SK-N-SH (cell line): ENCODE measurements at places on chromosomes 5 and 9.

DNA sequence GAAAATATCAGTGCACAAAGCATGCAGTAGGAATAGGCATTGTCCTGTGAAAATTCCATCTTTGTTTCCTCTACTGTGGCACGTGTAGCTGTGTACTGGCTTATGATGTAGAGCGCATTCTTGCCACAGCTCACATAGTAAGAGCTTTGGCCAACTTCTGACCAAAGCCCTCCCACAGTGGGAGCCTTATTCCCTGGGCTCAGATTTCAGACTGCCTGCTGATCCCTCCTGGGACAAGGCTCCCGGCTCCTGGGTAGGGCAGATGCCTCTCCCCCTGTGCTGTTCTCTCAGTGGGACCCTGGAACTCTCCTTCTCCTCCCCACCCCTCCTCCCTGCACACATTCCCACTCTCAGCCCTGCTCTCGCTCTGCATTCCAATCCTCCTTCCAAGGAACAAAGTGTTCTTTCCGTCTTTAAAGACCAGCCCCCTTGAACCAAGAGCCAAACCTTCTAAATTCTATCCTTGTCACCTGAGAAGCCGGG lies 17.5 kb downstream of the LCP2 start:
- no peak for DNase-seq
- H3K4me3 ChIP-seq: no peak overlapping the region

- H3K27me3 ChIP-seq: no peaks in the 10 kb centered on the region
- peaks cover 24% of the 10 kb centered on the region for H3K4me1 ChIP-seq
- H3K27ac ChIP-seq: peak within 1 kb of the TSS; percentile 82
- H3K4me3 ChIP-seq: peak within 1 kb of the TSS; percentile 61
Measured at GRCh38 chr9:35489313-35490154, at the start of gene RUSC2. TSS of gene RUSC2 (plus strand) at chr9:35490111. CDS start at chr9:35546522, 56,411 bp downstream.

DNA sequence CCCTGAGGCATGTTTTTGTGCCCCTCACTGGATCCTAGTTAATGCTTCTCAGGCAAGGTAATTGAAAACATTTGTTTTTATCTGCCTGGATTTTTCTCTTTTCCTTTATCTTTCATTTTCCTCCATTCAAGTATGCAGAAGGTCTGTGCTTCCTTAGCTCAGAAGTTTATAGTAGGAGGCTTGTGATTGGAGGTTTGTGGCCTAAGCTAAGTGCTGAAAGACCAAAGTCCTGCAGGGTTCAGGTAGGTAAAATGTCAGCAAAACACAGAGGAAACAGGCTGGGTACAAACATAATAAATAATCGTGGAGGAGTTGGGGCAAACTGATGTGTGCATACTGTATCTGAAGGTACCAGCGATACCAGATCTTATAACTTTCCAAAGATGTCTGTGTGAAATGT lies 230.9 kb upstream of the KLF4 start:
- no peaks in the 10 kb centered on the region for H3K36me3 ChIP-seq
- no peaks in the 10 kb centered on the region for H3K4me1 ChIP-seq
- H3K27me3 ChIP-seq: peaks cover 6% of the 10 kb centered on the region; the same call in 1 of the 2 replicates
- no peak overlapping the region for H3K27ac ChIP-seq
- DNase-seq: no peak

DNA sequence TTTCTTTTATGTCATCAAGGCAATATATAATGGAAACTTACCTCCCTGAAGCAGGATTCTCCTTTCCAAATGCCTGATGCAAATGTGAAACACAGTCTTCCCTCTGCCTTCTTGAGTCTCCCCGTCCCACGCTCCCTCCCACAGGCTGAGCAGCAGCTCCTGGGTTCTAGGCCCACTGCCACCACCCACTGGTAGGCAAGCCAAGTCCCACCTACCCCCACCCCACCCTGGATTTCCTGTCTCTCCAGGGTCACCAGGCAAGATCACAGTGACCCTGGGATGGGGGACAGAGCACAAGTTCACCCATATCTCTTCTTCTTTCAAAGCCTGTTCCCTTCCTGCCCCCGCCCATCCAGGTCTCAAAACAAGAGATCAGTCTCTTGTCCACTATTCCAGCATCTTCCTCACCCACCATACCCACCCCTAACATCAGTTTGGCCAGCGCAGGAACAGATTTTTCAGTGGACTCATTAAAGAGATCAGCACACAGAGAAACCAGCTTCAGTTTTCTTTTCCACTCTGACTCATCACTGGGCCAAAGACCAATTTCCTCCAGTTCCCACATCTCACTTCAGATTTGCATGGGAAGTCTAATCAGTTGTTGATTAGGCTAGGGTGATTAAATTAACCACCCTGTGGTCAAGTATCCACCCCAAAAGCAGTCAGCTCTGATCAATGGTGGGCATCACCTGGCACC lies 151.5 kb downstream of the ACTL7B start:
- DNase-seq: no peak
- no peaks in the 10 kb centered on the region for H3K36me3 ChIP-seq
- no peaks in the 10 kb centered on the region; the same call in 1 of the 2 replicates for H3K27me3 ChIP-seq
- H3K27ac ChIP-seq: no peak overlapping the region
- H3K4me3 ChIP-seq: no peak overlapping the region
- H3K4me1 ChIP-seq: no peaks in the 10 kb centered on the region

DNA sequence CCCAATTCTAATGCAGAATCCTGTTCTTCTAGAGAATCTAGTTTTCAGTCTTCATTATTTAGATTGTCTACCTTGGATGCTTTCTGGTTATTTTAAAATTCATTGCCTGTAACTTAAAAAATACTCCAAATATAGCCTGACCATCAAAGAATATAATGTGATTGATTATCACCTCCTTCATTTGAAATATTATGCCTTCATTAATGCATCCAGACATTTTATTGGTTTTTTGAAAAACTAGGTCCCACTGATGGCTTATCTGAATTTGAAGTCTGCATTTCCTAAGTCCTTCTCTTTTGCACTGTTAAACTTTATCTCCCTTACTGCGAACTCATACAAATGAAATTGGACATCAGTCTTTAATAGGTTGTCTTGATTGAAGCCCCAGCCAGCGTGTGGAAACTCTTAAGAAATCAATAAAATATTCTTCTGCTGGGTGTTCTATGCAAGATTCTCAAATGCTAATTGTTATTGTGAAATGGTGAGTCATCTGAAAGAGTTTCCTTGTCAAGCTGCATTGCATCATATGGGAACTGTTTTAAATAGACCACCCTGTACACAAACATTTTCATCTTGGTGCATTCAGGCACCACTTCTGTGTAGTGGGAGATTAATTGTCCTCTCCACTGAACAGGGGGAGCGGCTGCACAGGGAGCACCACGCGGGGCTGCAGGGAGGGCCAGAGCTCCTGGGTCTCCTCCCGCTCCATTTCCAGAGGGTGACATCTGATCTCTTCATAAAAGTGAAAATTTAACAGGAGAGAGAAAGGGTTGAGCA lies 92.3 kb upstream of the FANCC start:
- no peaks in the 10 kb centered on the region for H3K27me3 ChIP-seq
- peaks cover 6% of the 10 kb centered on the region; the same call in 1 of the 2 replicates for H3K4me1 ChIP-seq
- H3K27ac ChIP-seq: no peak overlapping the region
- no peaks in the 10 kb centered on the region for H3K36me3 ChIP-seq
- DNase-seq: no peak
- no peak overlapping the region for H3K4me3 ChIP-seq

DNA sequence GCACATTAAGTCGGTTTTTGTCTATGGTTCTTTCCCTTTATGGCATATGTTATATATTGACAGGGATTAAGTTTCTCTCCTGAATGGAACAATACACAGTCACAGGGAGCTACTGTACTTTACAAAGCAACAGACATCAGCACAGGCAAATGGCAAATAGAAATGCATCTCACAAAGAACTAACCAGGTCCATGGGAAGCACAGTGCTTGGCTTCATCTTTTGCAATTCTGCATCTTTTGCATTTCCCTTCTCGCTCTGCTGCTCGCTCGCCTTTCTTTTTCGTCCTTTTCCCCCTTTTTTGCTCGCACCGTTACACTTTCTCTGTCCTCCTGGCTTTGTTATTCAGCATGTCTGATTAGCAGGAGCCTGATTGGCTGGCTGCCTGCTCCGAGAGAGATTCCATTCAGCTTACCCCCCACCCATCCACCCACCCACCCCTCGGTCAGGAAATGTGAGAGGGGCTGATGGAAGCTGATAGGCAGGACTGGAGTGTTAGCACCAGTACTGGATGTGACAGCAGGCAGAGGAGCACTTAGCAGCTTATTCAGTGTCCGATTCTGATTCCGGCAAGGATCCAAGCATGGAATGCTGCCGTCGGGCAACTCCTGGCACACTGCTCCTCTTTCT lies at the start of gene ADAMTSL1:
ADAMTSL1 (plus strand) TSS at position 502 of the 628 bp plus-strand sequence; CDS start at position 582, 80 bp downstream.
- peak within 1 kb of the TSS; percentile 91 for H3K27ac ChIP-seq
- H3K4me3 ChIP-seq: peak within 1 kb of the TSS; percentile 81
- H3K4me1 ChIP-seq: peaks cover 1% of the 10 kb centered on the region; the same call in 1 of the 2 replicates
- H3K27me3 ChIP-seq: no peaks in the 10 kb centered on the region

GRCh38 chr5:30752015-30752414 lies 441.5 kb upstream of the CDH6 start:
- no peaks in the 10 kb centered on the region for H3K27me3 ChIP-seq
- no peak overlapping the region for H3K27ac ChIP-seq
- no peak for DNase-seq
- H3K4me1 ChIP-seq: no peaks in the 10 kb centered on the region
- no peaks in the 10 kb centered on the region for H3K36me3 ChIP-seq
- no peak overlapping the region for H3K4me3 ChIP-seq

- peaks cover 13% of the 10 kb centered on the region for H3K4me1 ChIP-seq
- H3K27me3 ChIP-seq: no peaks in the 10 kb centered on the region
- no peak overlapping the region for H3K4me3 ChIP-seq
- no peak overlapping the region for H3K27ac ChIP-seq
Measured at GRCh38 chr9:27470291-27470856, 53.7 kb upstream of the IFNK start.

DNA sequence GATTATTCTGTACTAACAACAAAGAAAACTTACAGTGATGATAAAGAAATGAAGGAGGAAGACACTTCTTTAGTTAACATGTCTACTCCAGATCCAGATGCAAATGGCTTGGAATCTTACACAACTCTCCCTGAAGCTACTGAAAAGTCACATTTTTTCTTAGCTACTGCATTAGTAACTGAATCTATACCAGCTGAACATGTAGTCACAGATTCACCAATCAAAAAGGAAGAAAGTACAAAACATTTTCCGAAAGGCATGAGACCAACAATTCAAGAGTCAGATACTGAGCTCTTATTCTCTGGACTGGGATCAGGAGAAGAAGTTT lies 67.9 kb downstream of the VCAN start:
- H3K27ac ChIP-seq: no peak overlapping the region
- no peak for DNase-seq

GRCh38 chr9:114288193-114289091 lies 34.5 kb upstream of the ORM1 start:
- peaks cover 31% of the 10 kb centered on the region; the same call in 1 of the 2 replicates for H3K4me1 ChIP-seq
- H3K4me3 ChIP-seq: no peak overlapping the region
- DNase-seq: no peak
- H3K36me3 ChIP-seq: peaks cover 2% of the 10 kb centered on the region; the same call in 1 of the 2 replicates
- H3K27me3 ChIP-seq: no peaks in the 10 kb centered on the region

DNA sequence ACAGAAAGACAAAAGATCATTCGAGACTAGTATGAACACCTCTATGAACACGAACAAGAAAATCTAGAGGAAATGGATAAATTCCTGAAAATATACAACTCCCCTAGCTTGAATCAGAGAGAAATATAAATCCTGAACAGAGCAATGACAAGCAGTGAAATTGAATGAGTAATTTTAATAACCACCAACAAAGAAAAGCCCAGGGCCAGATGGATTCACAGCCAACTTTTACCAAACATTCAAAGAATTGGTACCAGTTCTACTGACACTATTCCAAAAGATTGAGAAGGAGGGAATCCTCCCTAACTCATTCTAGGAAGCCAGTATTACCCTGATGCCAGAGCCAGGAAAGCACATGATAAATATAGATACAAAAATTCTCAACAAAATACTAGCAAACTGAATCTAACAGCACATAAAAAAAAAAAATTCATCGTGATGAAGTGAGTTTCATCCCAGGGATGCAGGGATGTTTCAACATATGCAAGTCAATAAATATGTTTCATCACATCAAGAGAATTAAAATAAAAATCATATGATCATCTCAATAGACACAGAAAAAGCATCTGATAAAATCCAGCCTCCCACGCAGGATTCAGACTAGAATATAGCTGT lies 25.2 kb upstream of the PTGER4 start:
- no peak overlapping the region for H3K4me3 ChIP-seq
- no peaks in the 10 kb centered on the region for H3K4me1 ChIP-seq
- no peak overlapping the region for H3K27ac ChIP-seq
- H3K36me3 ChIP-seq: no peaks in the 10 kb centered on the region
- DNase-seq: no peak
- peaks cover 5% of the 10 kb centered on the region; the same call in 1 of the 2 replicates for H3K27me3 ChIP-seq

GRCh38 chr9:109224751-109225150 lies 57.7 kb upstream of the FRRS1L start:
- no peak for DNase-seq
- H3K4me3 ChIP-seq: no peak overlapping the region
- H3K36me3 ChIP-seq: no peaks in the 10 kb centered on the region
- no peaks in the 10 kb centered on the region for H3K4me1 ChIP-seq
- no peak overlapping the region for H3K27ac ChIP-seq

GRCh38 chr5:133487093-133487492 lies 125.2 kb downstream of the FSTL4 start:
- no peaks in the 10 kb centered on the region for H3K27me3 ChIP-seq
- no peaks in the 10 kb centered on the region for H3K4me1 ChIP-seq
- H3K36me3 ChIP-seq: no peaks in the 10 kb centered on the region

DNA sequence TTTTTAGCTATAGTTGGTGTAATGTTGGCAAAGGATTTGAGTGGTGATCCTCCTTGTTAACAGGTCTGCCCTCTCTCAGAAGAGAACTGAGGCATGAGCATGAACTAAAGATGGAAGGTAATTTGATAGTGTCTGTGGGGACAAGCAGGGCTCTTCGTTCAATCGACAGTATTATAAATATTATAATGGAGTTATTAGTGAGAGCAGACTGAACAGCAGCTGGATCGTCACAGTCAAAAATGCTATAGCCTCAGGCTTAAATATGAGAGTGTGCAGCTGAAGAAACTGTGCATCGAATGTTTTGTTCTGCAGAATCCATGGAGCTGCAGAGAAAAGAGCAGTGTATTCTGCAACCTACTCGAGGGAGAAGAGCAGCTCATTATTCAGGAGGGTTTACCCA lies 757.3 kb downstream of the DNAH5 start:
- H3K4me1 ChIP-seq: no peaks in the 10 kb centered on the region
- no peaks in the 10 kb centered on the region for H3K36me3 ChIP-seq

DNA sequence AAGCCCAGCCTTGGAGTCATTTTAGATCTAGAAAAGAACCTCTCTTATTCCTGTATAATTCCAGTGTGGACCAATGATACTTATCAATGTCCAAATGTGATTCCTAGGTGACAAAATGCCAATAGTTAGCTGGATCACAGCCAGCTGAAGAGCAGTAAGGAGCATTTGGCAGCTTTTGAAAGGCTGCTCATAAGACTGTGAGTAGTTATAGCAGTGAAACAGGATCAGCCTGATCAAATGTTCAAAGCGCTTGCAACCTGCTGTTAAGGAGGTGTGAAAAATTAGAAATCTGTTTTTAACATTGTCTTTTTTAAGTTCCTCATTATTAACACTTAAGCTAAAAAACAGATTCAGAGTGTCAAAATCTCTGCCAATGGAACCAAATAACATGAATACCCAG lies 85.1 kb downstream of the SSBP2 start:
- H3K4me1 ChIP-seq: no peaks in the 10 kb centered on the region
- no peak overlapping the region for H3K4me3 ChIP-seq
- no peaks in the 10 kb centered on the region for H3K27me3 ChIP-seq
- H3K27ac ChIP-seq: no peak overlapping the region

- H3K4me3 ChIP-seq: no peak overlapping the region
- no peaks in the 10 kb centered on the region for H3K36me3 ChIP-seq
- H3K4me1 ChIP-seq: no peaks in the 10 kb centered on the region
- DNase-seq: no peak
Measured at GRCh38 chr9:70949239-70949638, 172.2 kb downstream of the TRPM3 start.

GRCh38 chr9:80561526-80561925 lies 989.8 kb downstream of the TLE4 start:
- no peaks in the 10 kb centered on the region for H3K36me3 ChIP-seq
- H3K4me3 ChIP-seq: no peak overlapping the region
- H3K4me1 ChIP-seq: no peaks in the 10 kb centered on the region
- no peaks in the 10 kb centered on the region for H3K27me3 ChIP-seq
